ENCODE measurements at places on chromosomes 7 and 10.
A peak's percentile ranks its signal among the peaks of the same experiment; 100 is the strongest.

DNA sequence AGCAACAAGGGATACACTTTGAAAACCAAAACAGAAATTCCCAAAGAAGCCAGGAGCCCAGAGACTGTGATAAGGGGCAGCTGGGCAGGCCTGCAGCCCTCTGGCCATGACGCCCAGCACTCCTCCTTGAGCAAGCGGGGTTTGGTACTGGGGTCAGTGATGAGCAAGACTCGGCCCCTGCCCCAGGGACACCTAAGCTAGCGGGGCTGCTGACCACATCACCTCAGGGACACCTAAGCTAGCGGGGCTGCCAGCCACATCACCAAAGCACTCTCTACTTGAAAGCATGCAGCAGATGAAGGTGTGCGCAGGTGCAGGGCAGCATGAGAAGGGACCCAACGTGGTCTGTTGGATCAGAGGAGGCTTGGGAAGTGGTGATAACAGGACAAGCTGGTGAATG is 108.0 kb upstream of the PPP2R2D start:
- no peak for DNase-seq

DNA sequence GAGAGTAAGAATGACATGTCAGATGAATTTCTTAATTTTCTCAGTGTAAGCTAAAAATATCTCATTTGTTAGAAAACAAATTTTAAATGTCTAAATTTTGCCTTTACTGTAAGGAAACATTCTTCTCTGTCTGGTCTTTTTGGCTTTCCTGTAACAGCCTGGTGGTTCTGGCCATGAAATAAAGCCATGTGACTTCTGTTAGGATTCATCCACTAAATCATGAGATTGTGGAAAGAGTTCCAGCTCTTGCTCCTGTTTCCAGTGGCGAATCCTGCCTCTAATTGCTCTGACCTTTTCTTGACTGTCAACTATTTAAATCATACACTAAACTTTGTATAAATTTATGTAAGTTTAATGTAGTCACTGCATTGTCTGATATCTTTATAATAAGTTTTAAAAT is 398.5 kb upstream of the AKR1E2 start:
- no peak for DNase-seq

DNA sequence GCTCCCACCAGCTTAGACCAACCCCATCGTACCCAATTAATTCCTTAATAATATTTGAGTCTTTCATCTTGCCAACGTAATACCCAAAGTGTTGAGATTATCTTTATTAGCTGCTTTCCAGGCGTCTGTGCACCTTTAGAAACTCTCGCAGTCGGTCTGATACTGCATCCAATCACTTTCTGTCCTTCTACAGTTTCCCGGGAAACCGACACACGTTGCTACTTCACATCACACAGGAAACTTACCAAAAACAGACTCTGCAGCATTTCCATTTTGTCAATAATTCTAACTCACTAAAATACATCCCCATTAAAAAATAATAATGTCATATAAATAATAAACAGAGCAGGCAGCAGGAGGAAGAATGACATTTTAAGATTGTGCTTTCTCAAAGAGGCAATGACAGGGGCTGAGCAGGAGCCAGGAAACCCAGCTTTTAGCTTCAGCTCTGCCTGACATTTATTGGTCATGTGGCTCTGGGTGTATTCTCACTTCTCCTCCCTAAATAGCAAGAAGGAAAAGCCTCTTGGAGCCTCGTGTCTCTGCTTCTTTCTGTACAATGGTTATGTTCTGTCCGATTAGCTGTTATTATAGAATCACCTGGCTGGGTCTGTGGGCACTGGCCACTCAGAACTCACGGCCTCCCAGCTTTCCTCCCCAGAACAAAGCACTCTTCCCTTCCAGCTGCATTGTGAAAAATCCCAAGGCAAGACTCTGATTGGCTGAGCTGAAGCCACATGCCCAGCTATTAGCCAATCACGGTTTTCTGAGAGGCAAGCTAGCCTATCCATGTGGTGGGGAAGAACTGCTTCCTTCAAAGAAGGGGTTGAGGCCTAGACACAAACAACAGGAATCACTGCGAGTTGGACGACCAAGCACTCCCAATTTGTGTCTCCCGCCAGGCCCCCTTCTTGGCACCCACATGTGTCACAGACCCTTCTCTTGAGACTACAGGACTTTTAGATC is 424.7 kb upstream of the FOXK1 start:
- no peak for DNase-seq

DNA sequence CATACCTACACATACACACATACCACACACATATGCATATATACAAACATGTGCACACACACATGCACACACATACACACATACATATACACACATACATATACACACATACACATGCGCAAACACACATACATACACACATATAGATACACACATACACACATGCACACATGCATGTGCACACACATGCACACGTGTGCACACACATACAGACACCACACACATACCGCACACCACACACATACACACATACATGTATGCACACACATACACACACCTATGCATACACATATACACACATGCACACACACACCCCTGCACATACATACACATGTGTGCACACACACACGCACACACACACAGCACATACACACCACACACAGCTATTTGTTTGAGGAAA is 236.5 kb downstream of the WDR11 start:
- DNase-seq: no peak

DNA sequence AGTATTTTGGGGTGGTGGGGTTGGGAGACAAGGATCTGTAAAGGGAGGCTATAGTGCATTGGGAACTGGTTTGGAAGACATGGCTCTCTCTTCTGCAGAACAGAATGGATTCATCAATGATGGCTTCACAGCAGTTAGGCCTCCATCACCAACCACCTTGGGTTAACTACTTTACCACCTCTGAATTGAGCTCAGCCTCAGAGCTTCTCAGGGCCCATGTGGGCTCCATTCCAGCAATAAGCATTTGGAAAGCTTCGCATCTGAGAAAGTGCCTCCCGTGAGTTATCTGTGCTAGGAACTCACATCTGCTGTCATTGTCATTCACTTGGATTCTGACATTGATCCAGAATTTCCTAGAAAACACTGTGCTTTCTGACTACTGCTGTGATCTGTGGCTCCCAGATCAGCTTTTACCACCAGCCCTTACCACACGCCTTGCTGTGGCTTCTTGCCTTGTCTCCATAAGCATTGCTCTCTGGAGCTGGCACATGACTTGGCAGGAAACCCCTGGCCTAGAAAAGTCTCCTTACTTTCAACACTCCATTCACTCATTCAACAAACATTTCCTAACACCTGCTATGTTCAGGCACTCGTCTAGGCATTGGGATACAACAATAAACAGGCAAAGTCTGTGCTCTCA is 70.7 kb upstream of the ADO start:
- no peak for DNase-seq

- DNase-seq: no peak
Measured at GRCh38 chr7:98394377-98394836, 6.5 kb downstream of the BAIAP2L1 start.

DNA sequence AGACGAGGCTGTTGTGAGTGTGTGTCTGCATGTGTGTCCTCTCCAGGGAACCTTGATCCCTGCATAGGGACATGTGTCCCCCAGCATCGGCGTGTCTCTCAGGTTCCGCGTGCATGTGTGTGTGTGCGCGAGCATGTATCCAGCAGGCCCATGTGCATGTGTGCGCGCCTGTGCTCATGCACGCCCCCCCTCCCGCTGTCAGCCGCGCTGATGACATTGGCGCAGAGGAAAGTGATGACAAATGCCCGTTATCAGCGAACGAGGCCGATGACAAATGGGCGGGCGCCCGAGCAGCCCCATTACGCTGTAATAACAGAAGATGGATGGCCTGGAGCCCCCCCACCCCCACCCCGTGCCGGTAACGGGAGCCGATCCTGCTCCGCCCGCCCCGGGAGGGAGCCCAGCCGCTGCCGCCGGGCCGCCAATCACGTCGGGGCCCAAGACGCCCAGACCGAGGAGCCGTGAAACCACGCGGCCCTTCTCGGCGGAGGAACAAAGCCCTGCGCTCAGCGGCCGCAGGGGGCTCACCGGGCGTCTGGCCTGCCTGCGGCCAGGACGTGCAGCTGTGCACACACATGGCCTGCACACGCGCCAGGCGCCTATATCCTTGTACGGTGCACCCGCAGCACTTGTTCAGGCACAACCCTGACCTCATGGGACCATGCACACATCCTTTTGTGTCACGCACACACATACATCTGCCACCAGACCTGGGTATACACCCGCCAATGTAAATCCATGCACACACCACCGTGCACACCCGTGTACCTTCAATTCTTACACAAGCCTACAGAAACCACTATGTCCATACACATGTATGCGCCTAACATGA is 21.5 kb downstream of the POLL start:
- DNase-seq: peak; percentile 87

DNA sequence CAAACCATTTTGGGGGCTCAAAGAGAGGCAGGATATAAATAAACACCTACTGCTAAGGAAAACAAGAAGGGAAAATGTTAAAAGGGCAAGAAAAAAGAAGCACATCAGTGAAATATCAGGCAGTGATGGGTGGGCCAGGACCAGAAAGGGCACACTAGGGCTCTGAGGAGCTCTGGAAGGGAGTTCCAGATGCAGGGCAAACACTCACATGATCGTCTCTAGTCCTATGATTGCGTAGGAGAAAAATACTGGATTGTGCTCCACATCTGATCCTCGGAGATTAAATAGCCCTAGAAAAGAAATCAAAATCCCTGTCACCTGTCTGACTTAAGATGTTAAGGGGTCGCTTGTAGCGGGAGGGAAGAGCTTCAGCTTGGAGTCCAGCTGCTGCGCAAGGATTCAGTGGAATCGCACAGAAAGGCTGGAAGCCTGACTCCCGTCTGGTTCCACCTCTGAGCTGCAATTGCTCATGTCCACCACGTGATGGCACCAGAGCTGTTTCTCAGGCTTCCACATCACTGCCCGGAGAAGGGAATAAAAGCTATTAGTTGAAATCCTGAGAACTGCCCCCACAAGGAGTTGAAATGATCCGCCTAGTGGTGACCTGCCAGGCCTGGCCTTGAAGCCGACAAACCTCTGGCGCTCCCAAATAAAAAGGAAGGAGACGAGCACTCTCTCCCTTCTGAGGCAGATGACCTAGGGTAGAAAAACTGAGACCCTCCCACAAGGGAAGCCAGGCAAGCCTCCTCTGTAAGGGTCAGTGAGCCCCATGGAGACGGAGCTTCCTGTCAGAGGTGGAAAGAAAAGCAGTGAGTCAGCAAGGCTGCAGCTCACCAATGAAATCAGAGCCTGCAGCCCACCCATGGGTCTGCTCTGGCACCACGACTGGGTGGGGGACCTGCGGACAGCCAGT is 39.2 kb downstream of the XPNPEP1 start:
- peak; percentile 70 for DNase-seq

DNA sequence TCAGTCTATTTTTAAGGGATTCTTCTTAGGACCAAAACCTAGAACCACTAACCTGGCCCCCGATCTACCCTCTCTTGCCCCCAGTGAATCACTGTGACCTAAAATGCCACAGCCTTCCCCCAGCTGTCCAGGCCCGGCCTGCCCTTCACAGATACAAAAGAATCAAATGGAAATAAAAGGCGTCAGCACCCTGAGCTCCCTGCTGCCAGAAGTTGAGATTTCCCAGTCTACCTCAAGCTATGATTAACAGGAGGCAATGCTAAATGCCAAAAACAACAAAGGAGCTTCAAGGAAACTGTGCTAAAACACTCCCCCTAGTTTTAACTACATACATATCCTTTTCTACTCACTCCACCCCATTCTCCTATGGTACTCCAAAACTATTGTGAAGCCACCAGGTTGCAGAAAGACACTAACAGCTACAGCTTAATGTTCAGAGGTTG is 67.8 kb downstream of the GSAP start:
- DNase-seq: no peak

- DNase-seq: no peak
Measured at GRCh38 chr10:122588381-122588780, 27.8 kb downstream of the DMBT1 start.

DNA sequence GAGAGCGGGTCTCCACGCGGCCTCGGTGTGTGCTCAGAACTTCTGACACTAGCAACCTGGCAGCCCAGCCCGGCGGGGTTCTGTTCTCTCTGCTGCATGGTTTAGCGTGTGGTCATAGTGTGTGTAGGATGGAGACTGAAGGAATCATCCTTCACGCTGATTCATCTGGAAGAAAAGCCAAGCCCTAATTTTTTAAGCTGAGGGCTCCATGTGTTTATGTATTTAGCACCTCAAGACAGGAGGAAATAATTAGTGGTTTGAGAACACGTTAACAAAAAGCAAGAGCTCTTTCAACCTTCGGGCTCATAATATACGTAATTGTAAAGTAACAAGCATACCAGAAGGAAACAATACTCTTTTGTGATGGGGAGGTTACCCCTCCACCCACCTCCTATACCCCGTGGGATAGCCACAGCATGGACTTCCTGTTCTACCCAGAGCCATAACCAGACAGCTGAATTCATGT is 504.6 kb upstream of the MKI67 start:
- DNase-seq: no peak
